ENCODE measurements at places on chromosomes 7 and 10.
A peak's percentile ranks its signal among the peaks of the same experiment; 100 is the strongest.

DNA sequence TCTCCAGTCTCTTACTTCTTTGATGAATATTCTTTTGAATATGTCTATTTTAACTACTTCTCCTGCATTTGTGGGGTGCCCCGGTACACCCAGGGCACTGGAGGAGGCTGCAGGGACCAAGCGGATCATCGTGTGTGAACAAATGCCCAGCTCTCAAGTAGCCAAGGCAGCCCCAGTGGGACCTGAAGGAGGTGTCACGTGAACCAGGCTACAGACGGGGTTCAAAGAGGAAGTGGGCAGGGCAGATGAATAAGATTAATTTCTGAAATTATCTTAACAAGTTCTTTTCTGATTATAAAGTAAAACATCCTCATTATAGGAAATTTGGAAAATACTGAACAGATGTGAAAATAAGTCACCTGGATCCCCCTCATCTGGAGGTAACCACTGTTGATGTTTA is 78.4 kb upstream of the DUSP5 start:
- DNase-seq, result no peak

DNA sequence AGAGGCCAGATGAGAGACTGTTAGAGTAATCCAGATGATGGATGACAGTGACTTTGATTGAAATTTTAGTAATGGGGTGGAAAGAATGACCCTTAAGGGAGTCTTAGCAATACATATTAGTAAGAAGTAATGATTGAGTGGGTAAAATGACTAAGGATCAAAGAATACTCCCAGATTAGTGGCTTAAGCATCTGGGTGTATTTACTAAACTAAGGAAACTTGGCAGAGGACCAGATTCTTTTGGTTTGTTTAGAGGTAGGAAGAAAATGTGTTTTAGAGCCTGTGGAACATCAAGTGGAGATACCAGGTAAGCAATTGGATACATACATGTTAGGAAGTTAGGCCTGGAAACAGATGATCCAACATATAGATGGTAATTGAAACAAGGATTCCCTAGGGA is 58.8 kb upstream of the ADRA2A start:
- no peak for DNase-seq

DNA sequence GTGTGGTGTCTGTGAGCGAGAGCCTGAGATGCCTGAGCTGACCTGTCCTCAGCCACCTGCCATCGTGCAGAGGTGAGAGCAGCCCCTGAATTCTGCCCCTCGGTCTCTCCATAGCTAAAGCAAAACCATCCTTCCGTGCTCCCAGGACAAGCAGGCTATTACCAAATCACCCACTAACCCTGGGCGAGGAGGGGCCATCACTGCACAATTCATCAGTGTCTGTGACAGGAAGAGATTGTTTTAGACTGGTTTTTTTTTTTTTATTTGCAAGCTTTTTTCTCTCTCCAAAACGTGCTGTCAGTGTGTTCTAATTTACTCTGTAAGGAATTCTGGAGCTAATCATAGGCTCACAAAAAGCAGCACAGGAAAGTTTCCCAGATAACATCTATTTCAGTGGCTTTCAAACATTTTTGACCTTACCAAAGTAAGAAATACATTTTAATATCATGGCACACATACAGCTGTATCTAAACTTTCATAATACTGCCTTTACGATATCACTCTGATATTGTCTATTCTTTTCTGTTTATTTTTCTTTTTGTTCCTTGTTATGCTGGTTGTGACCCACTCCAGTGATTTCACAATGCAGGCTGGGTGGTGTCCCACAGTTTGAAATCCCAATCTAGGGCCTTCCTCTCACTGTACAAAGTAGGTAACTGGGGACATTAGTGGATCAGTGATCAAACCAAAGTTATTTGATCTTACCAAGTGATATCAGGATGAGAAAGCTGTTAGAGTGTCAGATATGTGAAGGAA is 62.8 kb downstream of the EGFR start:
- no peak for DNase-seq

GRCh38 chr7:25643770-25644394 is 415.6 kb upstream of the NPVF start:
- no peak for DNase-seq

GRCh38 chr7:91240376-91240941 is 23.8 kb upstream of the FZD1 start:
- no peak for DNase-seq

GRCh38 chr7:85396676-85397075 is 209.8 kb upstream of the SEMA3D start:
- no peak for DNase-seq

- DNase-seq, result no peak
Observed at GRCh38 chr7:55500117-55500756, 72.1 kb downstream of the VOPP1 start.

DNA sequence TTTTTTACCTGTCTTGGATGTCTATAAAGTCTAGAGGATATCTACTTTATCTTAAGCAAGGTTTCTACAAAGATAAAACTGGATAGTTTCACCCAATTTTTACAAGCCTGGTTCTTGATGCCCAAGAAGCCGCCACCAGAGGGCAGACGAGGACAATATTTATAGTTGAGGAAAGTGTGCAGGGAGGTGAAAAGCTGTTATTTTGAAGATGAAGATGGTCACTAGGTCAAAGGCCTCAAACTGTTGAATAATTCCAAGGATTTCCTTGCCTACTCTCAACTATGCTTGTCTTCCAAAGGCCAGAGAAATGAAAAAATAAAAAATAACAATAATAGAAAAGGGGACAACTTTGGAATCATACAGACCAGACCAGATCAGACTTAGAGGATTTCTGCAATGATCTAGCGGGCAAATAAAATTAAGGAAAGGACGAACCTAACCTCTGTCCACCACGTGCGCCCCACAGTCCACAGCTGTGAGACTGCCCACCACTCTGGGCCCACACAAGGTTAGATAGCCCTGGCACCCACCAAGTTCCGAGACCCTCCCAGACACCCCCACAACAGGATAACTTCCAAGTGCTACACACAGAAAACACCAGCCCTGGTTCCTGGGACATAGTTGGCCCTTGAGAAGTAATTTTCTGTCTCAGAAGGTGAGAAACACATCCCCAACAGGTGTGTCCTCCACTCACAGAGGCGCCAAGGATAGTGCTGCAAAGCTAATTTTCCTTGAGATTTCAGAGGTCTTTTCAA is 2.8 kb downstream of the PKD1L1 start:
- DNase-seq, result peak; percentile 69

DNA sequence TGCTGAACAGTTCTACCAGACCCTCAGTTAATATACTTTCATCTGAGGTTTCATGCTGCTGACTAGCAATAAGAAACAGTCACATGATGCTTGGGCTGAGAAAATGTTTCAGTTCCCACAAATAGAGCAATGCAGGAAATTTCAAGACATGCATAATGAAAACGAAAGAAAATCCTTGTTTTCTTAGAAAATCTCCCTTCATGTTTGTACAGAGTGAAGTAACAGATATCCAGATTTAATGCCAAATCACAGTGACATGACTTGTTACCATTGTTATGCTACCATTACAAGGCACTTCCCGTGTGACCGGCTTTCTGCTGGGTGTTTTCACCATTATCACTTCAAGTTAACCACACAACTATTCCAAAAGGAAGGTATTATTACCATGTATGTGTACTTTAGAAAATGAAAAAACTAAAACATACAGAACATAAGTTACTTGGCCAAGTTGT is 121.7 kb downstream of the DOCK4 start:
- no peak for DNase-seq

- no peak for DNase-seq
Observed at GRCh38 chr10:92407305-92408016, 116.5 kb downstream of the MARCHF5 start.

Data from activated CD4-positive, alpha-beta T cell treated with anti-CD3 and anti-CD28 coated beads for 24 hours (primary cell).